ENCODE measurements at places on chromosomes 6 and 20.

- no peak for DNase-seq
These were observed 165.9 kb downstream of the SASH1 start for GRCh38 chr6:148508401-148509041.

- DNase-seq = no peak
These were observed 32.8 kb downstream of the PPP1R14C start for GRCh38 chr6:150175586-150176151.

DNA sequence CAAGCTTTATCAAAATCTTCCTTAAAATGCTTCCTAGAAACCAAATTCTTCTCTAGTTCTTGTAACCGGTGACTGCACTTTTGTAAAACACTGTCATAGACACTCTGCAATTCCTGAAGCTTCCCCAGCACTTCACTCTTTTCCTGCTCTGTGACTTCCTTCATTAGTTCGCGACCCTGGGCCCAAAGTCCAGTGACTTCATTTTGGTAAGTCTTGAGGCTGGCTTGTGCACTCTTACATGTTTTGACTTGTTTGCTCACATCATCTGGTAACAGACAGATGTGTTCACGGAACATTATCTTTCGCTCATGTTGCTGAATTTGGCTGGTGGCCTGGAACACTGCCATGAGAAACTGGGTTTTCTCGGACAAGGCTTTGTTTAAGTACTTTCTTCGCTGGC is 306.2 kb downstream of the SYNE1 start:
- no peak for DNase-seq

- DNase-seq = no peak
These were observed 4.0 kb downstream of the DSP start for GRCh38 chr6:7545316-7546019.

GRCh38 chr6:106473812-106474211 is 113.3 kb downstream of the CRYBG1 start:
- DNase-seq = no peak

- no peak for DNase-seq
These were observed 36.5 kb upstream of the TBC1D7 start for GRCh38 chr6:13364842-13365241.

- no peak for DNase-seq
These were observed 113.8 kb downstream of the SYCP2 start for GRCh38 chr20:59819496-59820203.

Data from caudate nucleus (tissue), 63 donors.